ENCODE measurements at places on chromosomes 1 and 21. TPM values are rescaled to one million over a fixed set of nuclear protein-coding genes. Genes with fewer than 3 reads are reported as not detected.

The DNTTIP2 gene
- total RNA-seq: 65.0 TPM

The CELA3A gene
- not detected for total RNA-seq

The SMIM1 gene
- total RNA-seq: 4.7 TPM

The ORC1 gene
- 36.9 TPM for total RNA-seq

GRCh38 chr1:48182439-48182838, 40.1 kb upstream of the SLC5A9 start:
- no peak for DNase-seq

DNA sequence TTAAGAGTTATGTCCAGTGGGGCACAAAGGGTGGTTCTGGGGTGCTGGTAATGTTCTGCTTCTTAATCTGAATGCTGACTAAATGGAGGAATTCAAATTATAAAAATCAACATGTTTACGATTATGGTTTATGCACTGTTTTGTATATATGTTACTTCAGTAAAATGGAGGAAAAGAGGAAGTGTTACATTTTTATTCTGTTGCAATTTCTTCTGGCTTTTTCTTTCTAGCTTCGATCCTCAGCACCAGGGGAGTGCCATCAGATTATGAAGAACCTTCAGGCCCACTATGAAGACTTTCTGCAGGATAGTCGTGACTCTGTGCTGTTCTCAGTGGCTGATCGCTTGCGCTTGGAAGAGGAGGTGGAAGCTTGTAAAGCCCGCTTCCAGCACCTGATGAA, 105.5 kb downstream of the MACF1 start:
- DNase-seq: no peak

GRCh38 chr1:100912019-100912418, 16.1 kb downstream of the SLC30A7 start:
- DNase-seq: no peak

GRCh38 chr1:160416369-160416768, 16.0 kb downstream of the VANGL2 start:
- no peak for DNase-seq

DNA sequence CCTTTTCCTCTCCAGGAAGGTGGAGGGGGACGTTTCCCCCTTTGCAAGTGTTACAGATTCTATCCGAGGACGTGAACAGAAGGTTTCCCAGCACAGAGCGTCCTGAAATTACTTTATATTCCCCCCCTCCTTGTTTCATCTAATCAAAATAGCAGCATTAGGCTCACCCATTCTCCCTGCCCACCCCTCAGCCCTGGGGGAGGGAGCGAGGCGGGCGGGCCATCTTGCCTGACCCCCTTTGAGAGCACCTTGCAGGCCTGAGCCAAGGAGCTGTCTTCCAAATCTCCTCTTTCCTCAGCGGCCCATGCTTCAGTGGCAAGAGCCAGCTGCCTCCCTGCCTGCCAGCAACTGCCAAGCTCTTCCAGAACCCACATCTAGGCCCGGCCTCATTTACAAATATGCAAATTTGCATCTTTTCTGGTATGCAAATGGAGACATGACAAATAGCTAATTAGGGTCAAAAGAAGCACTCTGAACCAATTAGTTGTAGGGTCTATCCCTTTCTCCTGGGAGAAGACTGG, 69.1 kb upstream of the POU3F1 start:
- no peak for DNase-seq

- DNase-seq: peak; percentile 45
Observed at GRCh38 chr1:34162852-34163766, 1.9 kb downstream of the CSMD2 start.

GRCh38 chr1:203338335-203339036, 12.4 kb downstream of the FMOD start:
- DNase-seq: peak; percentile 49

DNA sequence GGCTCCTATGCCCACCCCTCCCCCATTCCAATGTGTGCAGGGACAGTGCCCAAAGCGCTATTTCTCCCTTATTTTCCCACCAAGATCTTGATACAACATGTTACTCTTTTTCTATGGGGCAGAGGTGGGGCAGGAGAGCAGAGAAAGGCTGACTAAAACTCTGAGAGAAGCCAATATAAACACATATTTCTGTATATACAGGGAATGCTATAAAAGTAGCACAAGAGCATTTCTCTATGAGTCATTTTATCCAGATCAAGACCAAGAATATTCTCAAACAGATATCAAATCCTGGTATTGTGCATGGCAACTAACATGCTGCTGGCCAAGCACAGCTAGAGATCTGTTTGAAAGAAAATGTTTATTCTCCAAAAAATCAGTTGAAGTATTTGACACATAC, 7.3 kb downstream of the WDR26 start:
- DNase-seq: no peak

- DNase-seq: no peak
Observed at GRCh38 chr1:87867626-87868025, 538.9 kb downstream of the LMO4 start.

DNA sequence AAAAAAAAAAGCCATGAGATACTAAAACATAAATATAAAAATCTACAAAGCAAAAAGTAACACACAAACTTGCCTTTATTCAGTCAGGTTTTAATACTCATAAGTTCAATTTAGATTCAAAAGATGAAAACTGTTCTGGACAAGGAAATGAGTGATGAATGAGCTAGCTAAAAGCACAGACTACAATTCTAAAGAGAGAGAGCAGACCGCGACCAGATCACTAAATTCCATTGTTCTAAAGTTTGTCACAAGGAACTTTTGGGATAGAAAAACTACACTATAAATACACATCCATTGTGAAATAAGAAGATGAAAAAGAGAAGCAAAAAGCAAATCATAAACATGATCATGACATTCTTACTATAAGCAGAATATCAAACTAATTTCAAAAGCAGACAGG, 1.7 kb downstream of the ODF2L start:
- DNase-seq: no peak

Data from neural crest cell (in vitro differentiated cells).